Left forelimb (tissue), 1 donor: ENCODE measurements at places on chromosomes 16 and 17.

DNA sequence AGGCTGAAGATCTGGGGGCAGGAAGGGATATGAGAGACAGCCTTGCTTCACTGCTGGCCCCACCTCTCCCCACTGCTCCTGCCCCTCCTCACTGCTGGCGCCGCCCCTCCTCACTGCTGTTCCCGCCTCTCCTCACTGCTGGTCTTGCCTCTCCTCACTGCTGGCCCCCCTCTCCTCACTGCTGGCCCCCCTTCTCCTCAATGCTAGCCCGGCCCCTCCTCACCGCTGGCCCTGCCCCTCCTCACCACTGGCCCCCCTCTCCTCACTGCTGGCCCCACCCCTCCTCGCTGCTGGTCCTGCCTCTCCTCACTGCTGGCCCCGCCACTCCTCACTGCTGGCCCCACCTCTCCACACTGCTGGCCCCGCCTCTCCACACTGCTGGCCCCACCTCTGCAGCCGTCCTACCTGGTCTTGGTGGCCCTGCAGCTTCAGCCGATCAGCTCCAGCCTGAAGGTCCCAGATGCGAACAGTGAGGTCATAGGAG, 9.5 kb upstream of the PAM16 start:
- no peak for DNase-seq

DNA sequence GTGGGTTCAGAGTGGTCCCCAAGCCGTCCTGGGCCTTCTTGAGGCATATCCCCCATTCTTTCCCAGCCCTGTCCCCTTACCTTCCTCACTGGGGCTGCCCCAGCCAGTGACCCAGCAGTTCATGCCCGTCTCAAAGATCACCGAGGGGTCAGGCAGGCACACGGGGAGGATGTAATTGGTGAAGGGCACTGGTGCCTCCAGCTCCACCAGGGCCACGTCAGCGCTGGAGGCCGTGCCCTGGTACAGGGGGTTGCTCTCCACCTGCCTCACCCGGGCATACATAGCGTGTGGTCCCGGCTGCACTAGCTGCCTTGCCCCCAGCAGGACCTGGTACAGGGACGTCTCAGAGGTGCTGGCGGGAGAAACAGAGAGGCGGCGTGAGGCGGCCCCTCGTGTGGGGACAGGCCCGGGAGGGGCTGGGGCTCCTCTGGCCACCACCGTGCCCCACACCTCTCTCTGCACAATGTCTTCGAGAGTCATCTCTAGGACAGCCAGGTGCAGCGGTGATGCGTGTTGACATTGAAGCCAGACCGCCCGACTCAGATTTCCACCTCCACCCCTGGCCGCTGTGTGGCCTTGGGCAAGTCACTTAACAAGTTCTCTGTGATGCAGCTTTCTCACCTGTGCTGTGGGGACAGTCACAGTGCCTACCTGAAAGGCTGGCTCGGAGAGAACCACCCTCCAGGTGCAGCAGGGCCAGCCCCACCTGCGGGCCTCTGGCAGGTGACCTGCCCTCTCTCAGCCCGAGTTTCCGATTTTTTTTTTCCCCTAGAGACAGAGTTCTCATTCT, 5.8 kb downstream of the PRSS27 start:
- DNase-seq: no peak

DNA sequence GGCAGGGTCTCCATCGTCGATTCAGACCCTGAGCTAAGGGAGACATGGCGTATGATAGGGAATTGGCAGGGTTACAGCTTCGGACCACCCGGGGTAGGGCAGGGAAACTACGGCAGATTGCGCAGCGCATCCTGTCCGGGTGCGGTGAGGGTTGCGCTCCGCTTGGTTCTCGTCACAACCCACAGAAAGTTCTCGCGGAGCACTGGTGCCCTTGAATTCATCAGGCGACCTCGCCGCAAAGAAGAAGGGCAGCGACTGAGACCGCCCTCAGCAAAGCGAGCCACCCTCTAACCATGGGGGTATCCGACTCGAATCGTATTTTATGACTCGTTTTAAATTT, 1.2 kb downstream of the HS3ST3B1 start:
- DNase-seq: no peak

DNA sequence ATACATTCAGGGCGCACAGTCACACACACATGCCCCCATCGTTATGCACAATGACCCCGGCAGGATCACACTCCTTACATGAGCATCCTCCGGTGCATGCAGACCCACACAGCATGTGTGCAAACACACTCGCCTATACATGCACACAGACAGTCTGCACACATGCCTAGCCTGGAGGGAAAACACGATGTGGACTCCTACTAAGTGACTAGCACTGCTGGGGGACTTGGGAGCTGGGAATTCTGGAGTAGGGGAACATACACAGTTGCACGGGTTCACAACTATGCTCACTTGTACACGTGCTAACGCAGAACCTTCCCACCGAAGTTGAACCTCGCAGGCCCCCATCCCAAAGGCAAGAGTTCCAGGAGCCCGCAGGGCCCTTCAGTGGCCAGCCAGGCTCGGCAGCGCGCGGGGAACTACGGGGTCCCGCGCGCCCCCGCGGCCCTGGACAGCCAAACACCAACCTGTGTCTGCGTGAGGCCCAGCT, 2.0 kb downstream of the DLX3 start:
- no peak for DNase-seq

- no peak for DNase-seq
These were observed 6.6 kb upstream of the SETD6 start for GRCh38 chr16:58508671-58509251.

- peak; percentile 51 for DNase-seq
These were observed 1.7 kb downstream of the ADGRG5 start for GRCh38 chr16:57544124-57544653.

- DNase-seq: peak; percentile 44
These were observed 27.4 kb upstream of the ADGRG1 start for GRCh38 chr16:57600952-57601580.

DNA sequence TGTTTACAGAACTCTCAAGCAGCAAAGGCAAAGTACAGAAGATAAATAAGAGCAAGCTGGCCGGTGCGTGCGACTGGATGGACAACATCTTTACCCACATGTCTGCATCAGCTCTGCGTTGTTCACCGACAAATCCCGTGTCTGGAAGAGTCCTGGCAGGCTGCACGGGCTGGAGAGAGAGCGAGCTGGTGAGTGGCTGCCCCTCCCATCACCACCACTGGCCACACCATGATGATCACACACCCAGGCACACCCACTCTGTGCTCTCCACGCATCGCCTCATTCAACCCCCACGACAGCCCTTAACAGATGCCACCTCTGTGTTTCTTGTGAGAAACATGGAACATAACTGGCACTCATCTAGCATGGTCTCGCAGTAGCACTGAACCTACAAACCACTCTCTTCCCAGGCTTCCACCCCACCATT, 59.2 kb downstream of the ANKRD11 start:
- DNase-seq: no peak

- DNase-seq: no peak
These were observed 113.2 kb upstream of the IRX5 start for GRCh38 chr16:54817432-54817831.

DNA sequence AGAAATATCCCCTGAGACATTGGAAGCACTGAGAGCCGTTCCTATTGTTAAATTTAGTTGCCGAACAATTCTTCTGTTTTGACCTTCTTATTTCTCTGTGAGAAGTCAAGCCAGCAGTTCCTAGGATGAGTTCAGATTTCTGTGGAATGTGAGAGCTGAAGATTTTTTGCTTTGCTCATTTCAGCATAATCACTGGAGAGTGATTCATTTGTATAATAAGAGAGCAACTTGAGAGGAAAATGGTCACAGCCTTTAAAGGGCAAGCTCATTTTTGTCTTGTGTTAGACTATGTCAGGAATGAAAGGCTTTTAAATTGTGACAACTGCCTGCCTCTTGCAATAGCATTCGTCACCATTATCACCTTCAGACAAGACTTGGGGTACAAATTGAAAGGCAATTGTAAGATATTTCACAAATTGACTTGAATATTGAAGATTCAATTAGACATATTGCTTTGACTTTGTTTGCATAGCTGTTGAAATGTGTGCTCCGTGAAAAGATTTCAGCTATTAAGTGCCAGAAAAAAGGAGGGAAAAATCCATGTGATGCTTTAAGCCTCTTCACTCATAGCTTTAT, 900.0 kb upstream of the GOT2 start:
- no peak for DNase-seq

DNA sequence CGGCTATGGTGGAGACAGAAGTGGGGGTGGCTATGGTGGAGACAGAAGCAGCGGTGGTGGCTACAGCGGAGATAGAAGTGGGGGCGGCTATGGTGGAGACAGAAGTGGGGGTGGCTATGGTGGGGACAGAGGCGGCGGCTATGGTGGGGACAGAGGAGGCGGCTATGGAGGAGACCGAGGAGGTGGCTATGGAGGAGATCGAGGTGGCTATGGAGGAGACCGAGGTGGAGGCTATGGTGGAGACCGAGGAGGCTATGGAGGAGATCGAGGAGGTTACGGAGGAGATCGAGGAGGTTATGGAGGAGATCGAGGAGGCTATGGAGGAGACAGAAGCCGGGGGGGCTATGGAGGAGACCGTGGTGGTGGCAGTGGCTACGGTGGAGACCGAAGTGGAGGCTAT, 24.1 kb downstream of the HEATR9 start:
- no peak for DNase-seq

DNA sequence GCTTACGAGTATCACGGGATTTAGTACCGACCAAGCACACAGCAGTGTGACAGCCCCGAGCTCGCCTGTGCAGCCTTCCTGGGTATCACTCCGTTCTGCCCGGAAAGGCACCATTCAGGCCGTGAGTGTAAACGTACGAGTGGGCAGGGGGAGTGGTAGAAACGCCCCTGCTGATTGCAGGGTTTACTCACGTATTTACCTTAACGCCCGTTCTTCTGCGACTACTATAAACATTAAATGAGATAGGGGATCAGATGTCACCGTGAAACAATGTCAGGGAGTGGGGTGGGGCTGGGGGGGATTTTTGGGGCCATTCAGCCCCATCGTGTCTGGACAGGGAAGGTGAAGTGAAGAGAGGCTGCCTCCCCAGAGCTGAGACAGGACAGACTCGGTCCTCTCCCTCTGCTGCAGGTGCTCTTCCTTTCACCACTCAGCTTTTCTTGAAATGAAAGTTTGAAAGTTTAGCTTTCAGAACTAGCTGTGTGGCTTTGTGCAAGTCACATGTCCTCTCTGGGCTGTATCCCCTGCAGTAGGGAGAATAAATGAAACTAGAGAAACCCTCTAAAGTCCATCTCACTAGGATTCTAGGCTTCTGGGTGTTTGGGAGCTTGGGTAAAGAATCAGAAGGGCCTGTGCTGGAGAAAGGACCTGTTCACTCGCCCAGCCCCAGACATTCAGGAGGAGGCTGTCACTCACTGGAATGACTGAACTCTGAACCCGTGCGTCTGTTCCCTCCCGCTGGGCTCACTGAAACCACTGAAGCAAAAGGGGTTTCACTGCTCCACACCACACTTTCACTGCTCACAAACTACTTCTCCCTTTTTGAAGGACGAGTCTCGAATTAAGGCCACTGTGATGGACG, 66.7 kb downstream of the RPA1 start:
- DNase-seq: no peak

- DNase-seq: peak; percentile 99
These were observed at the start of gene INPP5K for GRCh38 chr17:1516388-1517161. TSS of gene INPP5K (minus strand) at chr17:1516612. CDS start at chr17:1516499, 113 bp downstream.

DNA sequence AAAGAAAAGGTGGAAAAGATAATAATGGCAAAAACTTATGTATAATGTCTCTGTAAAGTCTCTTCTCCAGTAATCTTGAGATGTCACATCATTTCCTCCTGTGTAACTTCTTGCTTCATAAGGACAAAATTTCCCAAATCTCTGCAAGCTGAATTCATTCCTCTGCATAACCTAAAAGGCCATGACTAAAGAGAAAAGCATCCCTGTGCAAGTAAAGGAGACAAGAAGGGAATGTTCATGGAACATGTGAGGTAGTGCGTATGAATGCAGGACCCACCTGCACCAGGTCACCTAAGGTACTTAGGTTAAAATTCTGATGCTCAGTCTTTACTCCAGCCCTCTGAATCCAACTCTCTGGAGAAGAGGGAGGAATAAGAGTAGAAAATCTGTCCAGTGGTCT, 46.9 kb upstream of the NLK start:
- no peak for DNase-seq

DNA sequence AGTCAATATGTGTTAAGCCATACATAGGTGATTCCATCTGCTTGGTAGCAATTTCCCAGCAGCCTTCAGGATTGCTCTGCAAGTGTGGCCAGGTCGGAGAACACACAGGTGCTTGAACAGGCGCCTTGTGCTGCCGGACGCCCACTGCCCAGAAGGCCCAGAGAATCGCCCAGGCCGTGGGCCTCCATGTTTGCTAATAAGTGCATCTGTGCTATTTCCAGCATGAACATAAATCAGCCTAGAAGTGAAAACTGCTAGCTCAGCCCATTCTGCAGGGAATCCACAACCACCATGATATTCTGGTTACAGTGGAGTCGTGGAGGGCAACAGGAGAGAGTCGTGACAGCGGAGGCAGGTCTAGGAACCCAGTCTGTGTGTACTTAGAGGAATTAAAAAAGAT, 78.1 kb downstream of the ZFHX3 start:
- no peak for DNase-seq
